CD8-positive, alpha-beta memory T cell (primary cell): ENCODE measurements at places on chromosomes 5 and 9.
A peak's percentile ranks its signal among the peaks of the same experiment; 100 is the strongest.

DNA sequence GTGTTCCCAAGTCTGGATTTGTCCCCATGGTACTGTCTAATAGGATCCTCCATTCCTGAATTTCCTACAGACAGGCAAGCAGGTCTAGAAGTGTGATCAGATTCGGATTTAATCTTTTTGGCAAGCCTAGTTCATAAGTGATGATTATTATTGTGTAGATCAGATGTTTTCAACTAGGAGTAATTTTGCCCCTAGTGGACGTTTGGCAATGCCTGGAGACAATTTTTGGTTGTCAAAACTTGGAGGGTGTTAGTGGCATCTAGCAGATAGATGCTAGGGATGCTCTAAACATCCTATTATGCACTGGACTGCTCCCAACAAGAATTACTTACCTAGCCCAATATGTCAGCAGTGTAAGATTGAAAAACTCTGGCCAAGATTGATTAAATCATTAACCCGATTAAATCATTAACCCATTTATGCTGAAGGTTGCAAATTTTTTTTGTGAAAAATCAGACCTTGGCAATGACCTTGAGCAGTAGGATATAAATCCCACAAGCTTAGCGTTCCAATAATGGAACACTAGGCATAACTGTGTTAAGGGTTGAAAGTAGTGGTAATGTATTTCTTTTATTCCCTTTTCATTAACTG lies 28.2 kb downstream of the TCERG1 start:
- no peaks in the 10 kb centered on the region for H3K4me1 ChIP-seq
- H3K4me3 ChIP-seq, result no peak overlapping the region
- H3K27me3 ChIP-seq, result no peaks in the 10 kb centered on the region

GRCh38 chr9:124290743-124291554 lies 33.2 kb downstream of the NEK6 start:
- H3K4me1 ChIP-seq, result peaks cover 9% of the 10 kb centered on the region
- no peak overlapping the region for H3K27ac ChIP-seq
- DNase-seq, result no peak
- H3K27me3 ChIP-seq, result no peaks in the 10 kb centered on the region
- no peak overlapping the region for H3K4me3 ChIP-seq

DNA sequence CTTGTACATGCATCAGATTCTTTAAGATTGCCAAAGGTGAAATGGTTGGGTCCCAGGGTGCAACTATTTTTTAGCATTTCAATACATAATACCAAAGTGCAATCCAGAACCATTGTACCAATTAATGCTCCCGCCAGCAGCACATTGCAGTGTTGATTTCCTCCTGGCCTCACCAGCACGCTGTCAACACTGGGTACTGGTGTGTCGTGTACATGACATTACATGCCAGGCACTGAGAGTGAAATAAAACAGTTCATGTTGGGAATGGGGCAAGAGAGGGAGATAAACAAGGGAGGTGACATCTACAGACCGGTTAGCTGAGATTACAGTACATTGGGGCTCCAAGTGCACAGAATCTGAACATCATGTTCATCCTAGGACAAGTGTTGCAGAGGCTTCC lies 37.8 kb downstream of the HMGCS1 start:
- H3K4me1 ChIP-seq, result no peaks in the 10 kb centered on the region
- no peaks in the 10 kb centered on the region for H3K27me3 ChIP-seq
- no peak for DNase-seq
- no peak overlapping the region for H3K4me3 ChIP-seq

GRCh38 chr9:93952119-93952783 lies 2.9 kb downstream of the BARX1 start:
- H3K4me1 ChIP-seq, result peaks cover 28% of the 10 kb centered on the region
- no peak for DNase-seq
- peaks cover 65% of the 10 kb centered on the region for H3K27me3 ChIP-seq
- H3K4me3 ChIP-seq, result no peak overlapping the region
- H3K27ac ChIP-seq, result no peak overlapping the region

GRCh38 chr9:581673-582497 lies 259.6 kb upstream of the DMRT1 start:
- no peaks in the 10 kb centered on the region for H3K36me3 ChIP-seq
- no peak overlapping the region for H3K4me3 ChIP-seq
- H3K27me3 ChIP-seq, result no peaks in the 10 kb centered on the region

GRCh38 chr5:31855134-31856040 lies 216.5 kb downstream of the PDZD2 start:
- no peak overlapping the region for H3K27ac ChIP-seq
- H3K4me1 ChIP-seq, result peaks cover 6% of the 10 kb centered on the region
- no peak for DNase-seq
- H3K4me3 ChIP-seq, result peak overlapping the region; percentile 38
- H3K27me3 ChIP-seq, result peaks cover 4% of the 10 kb centered on the region

DNA sequence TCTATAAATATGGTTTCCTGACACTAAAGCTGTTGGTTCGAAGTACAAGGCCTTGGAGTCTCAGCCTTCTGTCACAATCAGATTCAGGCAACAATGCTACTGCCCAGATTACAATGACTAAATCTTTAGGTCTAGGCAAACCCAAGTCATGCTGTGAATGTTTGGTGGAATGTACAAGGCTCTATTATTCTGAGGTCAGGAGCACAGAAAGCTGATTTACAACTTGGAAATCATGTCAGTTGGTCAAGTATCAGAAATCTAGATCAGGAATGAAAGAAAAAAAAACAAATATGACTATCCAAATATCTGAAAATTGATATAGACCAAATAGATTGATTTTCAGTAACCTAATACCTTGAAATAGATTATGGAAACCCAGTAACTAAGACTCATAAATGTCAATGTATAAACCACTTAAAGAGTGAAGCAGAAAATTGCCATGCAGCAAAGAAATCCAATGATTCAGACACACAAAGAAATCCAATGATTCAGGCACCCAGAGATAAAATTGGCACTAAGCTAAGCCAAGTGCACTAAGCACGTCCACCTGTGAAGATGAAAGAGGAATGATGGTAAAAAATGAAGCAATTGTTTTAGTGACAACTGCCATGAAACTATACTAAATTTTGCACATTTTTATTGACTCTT lies 588.0 kb upstream of the TUSC1 start:
- no peaks in the 10 kb centered on the region for H3K36me3 ChIP-seq
- H3K27ac ChIP-seq, result no peak overlapping the region
- no peak for DNase-seq
- no peak overlapping the region for H3K4me3 ChIP-seq
- H3K27me3 ChIP-seq, result no peaks in the 10 kb centered on the region

DNA sequence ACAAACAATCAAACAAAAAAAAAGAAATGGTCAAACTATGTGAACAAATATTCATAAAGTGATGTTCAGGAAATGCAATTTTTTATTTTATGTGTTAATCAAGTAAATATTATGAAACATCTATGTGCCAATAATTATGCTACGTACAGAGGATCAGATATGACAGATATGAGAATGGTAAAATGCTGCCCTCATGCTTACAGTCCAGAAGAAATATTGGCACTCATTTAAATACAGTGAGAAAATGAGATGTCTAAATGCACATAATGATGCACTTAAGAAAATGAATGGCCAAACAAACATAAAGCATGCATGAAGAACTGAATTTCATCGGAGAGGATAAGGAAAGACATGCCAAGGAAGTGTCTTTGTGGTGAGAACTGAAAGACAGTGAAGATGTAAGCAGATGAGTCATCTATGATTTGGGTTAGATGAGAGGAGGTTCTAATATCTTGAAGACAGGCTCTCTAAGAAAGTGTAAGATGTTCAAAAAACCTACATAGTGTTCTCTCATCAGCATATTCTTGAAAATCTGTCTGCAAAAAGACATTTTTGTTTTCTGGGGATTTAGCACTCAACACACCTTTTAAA lies 1231.1 kb upstream of the ACO1 start:
- no peaks in the 10 kb centered on the region for H3K27me3 ChIP-seq
- H3K27ac ChIP-seq, result no peak overlapping the region
- no peak overlapping the region for H3K4me3 ChIP-seq
- no peaks in the 10 kb centered on the region for H3K36me3 ChIP-seq
- no peaks in the 10 kb centered on the region for H3K4me1 ChIP-seq
- DNase-seq, result no peak

GRCh38 chr5:158162479-158163034 lies 303.6 kb upstream of the CLINT1 start:
- no peaks in the 10 kb centered on the region for H3K4me1 ChIP-seq
- no peaks in the 10 kb centered on the region for H3K36me3 ChIP-seq
- H3K27me3 ChIP-seq, result no peaks in the 10 kb centered on the region

DNA sequence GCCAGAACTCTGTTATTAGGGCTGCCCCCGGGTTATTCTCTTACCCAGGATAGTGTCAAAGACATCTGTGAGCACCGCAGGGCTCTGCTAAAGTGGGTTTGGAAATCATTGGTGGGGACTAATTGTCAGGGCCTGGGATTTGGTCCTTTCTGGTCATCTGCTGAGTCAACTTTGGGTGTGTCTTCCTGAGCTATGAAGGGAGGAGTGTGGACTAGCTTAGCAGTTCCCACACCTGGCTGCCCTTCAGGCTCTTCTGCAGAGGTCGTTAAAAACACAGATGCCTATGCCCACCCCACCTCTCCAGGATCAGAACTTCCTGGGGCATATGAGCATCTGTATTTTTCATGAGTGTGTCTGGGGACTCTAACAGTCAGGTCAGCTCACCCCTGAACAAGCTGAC lies 352.2 kb downstream of the SLIT3 start:
- H3K27me3 ChIP-seq, result no peaks in the 10 kb centered on the region
- no peaks in the 10 kb centered on the region for H3K4me1 ChIP-seq
- no peak for DNase-seq
- no peaks in the 10 kb centered on the region for H3K36me3 ChIP-seq

GRCh38 chr5:43110606-43111170 lies 10.0 kb upstream of the ZNF131 start:
- no peak overlapping the region for H3K27ac ChIP-seq
- no peaks in the 10 kb centered on the region for H3K36me3 ChIP-seq
- H3K4me1 ChIP-seq, result peaks cover 26% of the 10 kb centered on the region

DNA sequence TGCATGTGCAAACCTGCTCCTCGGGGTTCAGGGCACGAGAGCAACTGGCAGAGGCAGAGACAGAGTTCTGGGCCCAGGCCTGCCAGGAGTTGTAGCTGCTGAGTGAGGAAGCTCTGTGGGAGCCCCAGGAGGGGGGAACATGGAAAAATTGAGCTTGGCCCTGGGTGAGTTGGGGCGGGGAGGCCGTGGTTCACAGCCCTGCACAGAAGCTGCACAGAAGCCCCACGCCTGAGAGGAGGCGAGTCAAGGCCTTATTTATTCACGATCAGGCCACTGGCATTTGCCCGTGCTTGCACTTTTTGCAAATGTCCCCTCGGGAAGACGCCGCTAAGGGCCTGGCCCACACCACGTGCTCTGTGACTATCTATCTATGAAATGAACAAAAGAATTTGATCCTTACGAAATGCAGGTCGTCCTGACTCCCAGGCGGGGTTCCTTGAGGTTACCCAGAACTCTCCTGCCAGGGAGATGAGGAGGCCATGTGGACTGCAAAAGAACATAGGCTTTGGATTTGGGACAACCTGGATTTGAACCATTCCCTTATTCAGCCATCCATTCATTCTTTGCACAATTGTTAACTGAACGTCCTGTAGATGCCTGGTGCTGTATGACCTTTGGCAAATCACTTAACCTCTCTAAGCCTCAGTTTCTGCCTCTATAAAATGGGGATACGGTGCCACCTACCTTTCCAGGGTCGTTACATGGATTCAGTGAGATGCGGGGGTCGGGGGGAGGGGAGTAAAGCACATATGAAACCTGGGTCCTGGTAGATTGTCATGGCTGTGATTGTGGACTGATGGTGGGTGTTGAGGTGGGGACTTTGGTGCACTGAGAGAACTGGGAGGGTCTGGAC lies 17.9 kb downstream of the COL27A1 start:
- H3K27me3 ChIP-seq, result no peaks in the 10 kb centered on the region
- H3K4me3 ChIP-seq, result no peak overlapping the region
- no peak for DNase-seq
- no peaks in the 10 kb centered on the region for H3K4me1 ChIP-seq
- H3K36me3 ChIP-seq, result no peaks in the 10 kb centered on the region
- no peak overlapping the region for H3K27ac ChIP-seq

GRCh38 chr5:62066761-62067277 lies 239.2 kb upstream of the KIF2A start:
- no peaks in the 10 kb centered on the region for H3K36me3 ChIP-seq
- H3K4me3 ChIP-seq, result no peak overlapping the region
- no peaks in the 10 kb centered on the region for H3K27me3 ChIP-seq
- H3K4me1 ChIP-seq, result no peaks in the 10 kb centered on the region
- no peak overlapping the region for H3K27ac ChIP-seq

GRCh38 chr5:148748702-148749392 lies 77.6 kb upstream of the ADRB2 start:
- H3K36me3 ChIP-seq, result no peaks in the 10 kb centered on the region
- no peak overlapping the region for H3K27ac ChIP-seq
- DNase-seq, result no peak
- no peak overlapping the region for H3K4me3 ChIP-seq

DNA sequence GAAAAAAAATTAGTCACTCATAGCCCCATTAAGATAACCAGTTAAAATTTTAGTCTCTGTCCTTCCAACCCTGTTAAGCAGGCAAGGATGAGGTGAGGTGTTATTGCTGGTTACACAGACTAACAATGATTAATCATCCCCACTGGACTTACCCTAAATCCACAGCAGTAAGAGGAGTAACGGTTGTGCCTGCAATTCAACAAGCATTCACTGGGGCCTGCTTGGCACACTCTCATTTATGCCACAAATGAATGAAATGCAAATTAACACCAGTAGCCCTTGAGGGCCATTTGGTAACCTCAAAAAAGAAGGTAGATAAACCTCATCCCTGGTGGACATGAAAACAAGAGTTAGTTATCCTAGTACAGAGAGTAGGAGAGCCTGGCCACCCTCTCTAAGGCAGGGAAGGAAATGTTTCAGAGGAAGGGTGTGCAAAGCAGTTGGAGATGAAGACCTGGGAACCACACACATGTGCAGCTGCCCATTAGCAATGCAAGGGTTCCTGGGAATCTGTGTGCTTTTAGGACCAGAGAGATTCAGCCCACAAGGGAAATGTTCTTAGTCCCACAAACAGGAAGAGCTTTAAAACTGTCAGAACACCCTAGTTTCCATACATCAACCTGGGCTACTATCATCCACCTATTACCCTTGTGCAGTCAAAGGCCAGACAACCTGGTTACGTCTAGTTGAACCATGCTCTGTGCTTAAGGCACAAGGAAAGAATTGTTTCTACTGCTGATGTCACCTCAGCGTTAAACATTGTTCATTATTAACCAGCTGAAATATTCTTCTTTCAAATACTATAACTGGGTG lies 7.7 kb downstream of the LHFPL2 start:
- H3K4me1 ChIP-seq, result no peaks in the 10 kb centered on the region
- peaks cover 3% of the 10 kb centered on the region for H3K27me3 ChIP-seq
- H3K4me3 ChIP-seq, result no peak overlapping the region
- no peaks in the 10 kb centered on the region for H3K36me3 ChIP-seq
- no peak overlapping the region for H3K27ac ChIP-seq

GRCh38 chr5:134525683-134526482 lies 413 bp downstream of the JADE2 start:
- H3K4me3 ChIP-seq, result peak overlapping the region; percentile 90
- peak; percentile 79 for DNase-seq
- H3K27me3 ChIP-seq, result no peaks in the 10 kb centered on the region
- H3K27ac ChIP-seq, result peak overlapping the region; percentile 84

DNA sequence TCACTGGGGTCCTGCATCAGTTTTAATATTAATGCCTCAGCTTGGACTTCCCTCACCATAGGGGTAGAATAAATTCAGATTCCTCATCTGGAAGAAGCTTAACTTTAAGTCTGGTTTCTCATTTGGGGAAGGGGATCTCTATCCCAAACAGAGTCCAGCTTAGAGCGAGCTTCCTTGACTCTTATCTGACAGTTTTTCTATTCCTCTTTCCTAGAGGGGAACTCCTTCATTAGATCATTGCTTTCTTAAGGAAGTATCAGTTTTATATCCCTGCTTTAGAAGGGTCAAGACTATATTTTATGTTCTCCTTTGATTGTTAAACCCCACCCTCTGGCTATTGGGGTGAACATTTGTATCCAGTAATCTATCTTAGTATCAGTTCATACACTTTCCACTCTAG lies 24.2 kb upstream of the CDC42SE2 start:
- no peak overlapping the region for H3K4me3 ChIP-seq
- H3K27ac ChIP-seq, result no peak overlapping the region
- H3K27me3 ChIP-seq, result no peaks in the 10 kb centered on the region
- DNase-seq, result no peak
- no peaks in the 10 kb centered on the region for H3K4me1 ChIP-seq
